ENCODE measurements at places on chromosomes 12 and 14.
A peak's percentile ranks its signal among the peaks of the same experiment; 100 is the strongest.

GRCh38 chr14:100031506-100032281 lies 33.5 kb upstream of the EVL start:
- peak; percentile 96 for DNase-seq

GRCh38 chr12:94230357-94230905 lies 82.1 kb downstream of the PLXNC1 start:
- DNase-seq: no peak

DNA sequence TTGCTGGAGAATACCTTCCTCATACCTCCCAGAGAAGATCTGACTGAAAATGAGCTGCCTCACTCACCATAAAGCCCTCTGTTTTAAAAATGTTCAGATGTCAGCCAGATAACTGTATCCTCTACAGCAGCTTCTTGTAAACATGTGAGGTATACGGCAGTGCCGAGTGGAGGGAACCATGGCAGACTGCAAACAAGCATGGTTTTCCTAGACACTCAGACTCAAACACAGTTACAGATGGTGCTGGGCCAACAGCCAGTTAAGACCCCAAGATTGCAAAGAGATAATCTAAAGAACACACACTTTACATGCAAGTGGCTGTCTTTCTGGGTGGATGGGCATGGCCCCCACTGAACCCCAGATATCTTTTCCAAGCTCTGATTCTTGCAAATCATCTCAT lies 16.6 kb upstream of the CCDC177 start:
- DNase-seq: no peak

DNA sequence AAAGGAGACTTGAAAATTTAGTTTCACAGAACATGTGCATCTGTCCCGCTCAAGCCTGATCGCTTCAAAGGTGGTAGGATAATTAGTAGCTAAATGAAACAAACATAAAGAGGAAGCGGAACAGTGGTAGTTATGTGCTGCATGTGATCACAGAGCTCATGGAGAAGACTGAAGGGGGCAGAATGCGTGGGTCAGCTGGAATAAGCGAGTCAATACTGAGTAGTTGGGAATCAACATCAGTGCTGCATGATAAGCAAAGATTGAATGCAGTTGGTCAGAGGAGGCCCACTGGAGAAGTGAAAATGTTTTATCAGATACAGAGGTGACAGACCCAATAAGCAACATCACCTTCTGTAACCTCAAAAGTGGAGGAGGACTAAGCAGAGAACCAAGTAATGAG lies 95.1 kb upstream of the RFX4 start:
- DNase-seq: no peak

DNA sequence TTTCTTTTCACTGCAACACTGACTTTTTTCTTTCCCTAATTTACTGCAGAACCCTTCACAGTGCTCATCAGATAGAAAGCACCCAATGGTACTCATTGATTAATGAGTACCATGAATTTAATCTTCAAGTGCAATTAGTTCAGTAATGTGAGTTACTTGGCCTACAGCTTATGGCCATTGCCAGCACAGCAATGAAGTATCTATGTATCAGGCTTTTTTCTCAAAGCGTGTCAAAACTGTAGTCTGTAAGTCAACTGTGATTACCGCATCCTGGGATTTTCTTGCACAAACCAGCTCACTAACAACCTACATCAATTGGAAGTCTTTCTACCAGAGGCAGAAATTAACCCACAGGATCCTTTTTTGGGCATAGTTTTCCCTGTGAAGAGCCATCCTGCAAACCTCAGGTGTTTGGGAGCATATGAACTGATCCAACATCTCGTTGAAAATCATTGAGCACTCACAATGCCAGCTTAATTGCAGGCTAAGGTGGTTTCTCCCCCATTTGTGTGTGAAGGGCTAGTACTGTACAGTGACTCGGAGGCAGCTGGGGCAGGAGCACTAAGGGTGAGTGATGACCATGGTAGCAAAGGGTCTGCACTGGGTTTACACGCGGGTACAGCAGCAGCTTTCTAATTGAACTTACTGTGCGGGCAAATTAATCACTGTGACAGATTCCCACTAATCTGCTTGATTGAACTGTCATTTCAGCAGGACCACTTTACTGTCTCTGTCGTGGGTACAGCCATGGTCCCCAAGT lies 619.3 kb downstream of the SNAPC1 start:
- DNase-seq: no peak

GRCh38 chr14:37093364-37093763 lies 79.0 kb downstream of the SLC25A21 start:
- DNase-seq: no peak

DNA sequence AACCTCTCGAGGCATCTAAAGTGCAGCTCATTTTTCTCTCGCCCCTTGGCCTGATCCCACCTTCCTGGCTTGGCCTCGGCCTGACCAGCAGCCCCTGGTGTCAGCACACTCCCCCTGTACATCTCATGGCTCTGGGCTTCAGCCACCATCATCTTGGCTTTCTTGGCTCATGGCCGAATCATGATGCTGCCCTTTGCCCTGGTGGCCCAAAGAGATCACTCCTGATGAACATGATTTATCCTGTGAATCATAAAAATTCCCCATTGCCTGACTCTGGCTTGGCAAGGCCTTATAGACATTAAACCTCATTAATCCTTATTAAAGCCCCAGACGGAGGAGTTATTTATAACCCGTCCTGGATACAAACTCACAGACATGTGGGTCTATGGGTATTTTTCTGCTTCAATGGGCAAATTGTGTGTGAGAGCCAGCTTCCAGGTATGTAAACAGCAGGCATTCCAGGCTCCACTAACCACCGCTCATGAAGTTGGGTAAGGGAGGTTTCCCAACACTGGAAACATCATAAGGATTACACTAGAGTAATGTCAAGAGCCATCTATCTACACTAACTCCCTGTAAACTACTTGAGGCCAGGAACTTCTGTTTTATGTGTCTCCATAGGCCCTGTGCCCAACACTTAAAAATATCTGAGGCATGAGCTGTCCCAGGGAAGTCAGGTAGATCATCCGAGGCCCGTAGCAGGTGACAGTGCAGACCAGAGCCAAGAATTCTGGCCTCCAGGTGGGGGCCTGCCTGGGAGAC lies 171.2 kb downstream of the TTC8 start:
- DNase-seq: peak; percentile 94

All from AG09309 (cell line).